ENCODE measurements at places on chromosomes 13 and 19. TPM values are rescaled to one million over a fixed set of nuclear protein-coding genes. Genes with fewer than 3 reads are reported as not detected.

GRCh38 chr19:4018140-4018613 lies 10.6 kb downstream of the PIAS4 start:
- no peak overlapping the region for H3K27ac ChIP-seq
- no peaks in the 10 kb centered on the region for H3K27me3 ChIP-seq
- H3K36me3 ChIP-seq, result no peaks in the 10 kb centered on the region
- no peak overlapping the region for H3K4me3 ChIP-seq
- no peaks in the 10 kb centered on the region for H3K4me1 ChIP-seq

DNA sequence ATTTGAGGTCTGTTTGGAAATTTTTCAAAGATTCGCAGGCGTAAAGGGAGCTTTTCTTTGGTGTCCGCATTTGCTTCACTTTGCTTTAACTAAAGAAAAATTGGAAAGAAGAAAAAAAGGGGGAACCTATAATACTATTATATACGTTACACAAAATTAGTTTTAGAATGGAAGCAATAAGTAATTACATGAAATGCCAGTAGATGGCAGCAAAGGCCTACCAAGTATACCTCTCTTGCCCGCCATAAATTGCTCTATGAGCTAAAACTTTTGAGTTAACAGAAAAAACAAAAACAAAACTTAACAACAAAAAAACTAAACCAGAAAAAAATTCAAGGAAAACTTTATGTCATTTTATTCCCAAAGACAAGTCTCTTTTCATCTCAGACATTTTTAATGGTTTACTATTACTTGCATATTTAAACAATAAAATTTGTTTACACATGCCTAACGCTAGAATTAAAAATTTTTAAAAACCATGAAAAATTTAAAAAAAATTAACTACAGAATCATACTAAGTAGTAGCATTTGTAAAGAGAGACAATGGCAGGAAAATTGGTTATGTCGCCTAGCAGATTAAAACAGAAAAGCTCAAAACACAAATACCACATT lies 271.4 kb downstream of the NALCN start:
- H3K4me1 ChIP-seq, result no peaks in the 10 kb centered on the region
- H3K36me3 ChIP-seq, result no peaks in the 10 kb centered on the region
- no peak for DNase-seq
- no peaks in the 10 kb centered on the region for H3K27me3 ChIP-seq
- no peak overlapping the region for H3K27ac ChIP-seq
- H3K4me3 ChIP-seq, result no peak overlapping the region

- H3K4me3 ChIP-seq, result no peak overlapping the region
- no peaks in the 10 kb centered on the region for H3K27me3 ChIP-seq
- H3K36me3 ChIP-seq, result peaks cover 19% of the 10 kb centered on the region
- H3K27ac ChIP-seq, result no peak overlapping the region
- DNase-seq, result no peak
Measured at GRCh38 chr19:42093505-42093904, 17.5 kb downstream of the ZNF574 start.

DNA sequence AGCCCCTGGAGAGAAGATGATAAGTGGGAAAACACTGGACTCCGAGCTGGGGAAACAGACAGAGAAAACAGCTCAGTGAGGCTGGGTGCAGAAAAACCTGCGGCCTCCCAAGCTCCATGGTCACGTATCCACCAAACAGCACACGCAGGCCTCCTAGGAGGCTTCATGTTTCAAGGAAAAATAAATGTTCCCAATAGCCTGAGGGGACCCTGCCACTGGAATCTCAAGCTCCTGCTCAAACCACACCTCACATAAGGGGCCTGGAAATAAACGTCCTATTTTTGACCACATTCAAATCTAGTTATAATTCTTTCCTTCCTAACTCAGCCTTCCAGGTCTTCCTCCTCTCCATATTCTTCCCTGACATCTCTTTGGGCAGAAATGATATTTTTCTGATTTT lies 225.7 kb downstream of the ABCC4 start:
- no peak overlapping the region for H3K27ac ChIP-seq
- peaks cover 13% of the 10 kb centered on the region for H3K36me3 ChIP-seq
- no peak for DNase-seq
- H3K27me3 ChIP-seq, result no peaks in the 10 kb centered on the region
- no peaks in the 10 kb centered on the region for H3K4me1 ChIP-seq

Gene ZNF71
- 8.4 TPM for total RNA-seq
